ENCODE measurements at places on chromosomes 2 and 18.
A peak's percentile ranks its signal among the peaks of the same experiment; 100 is the strongest.

GRCh38 chr2:205681401-205682238, 681 bp upstream of the NRP2 start:
- no peak for DNase-seq

GRCh38 chr2:42696987-42697386, 66.9 kb downstream of the OXER1 start:
- DNase-seq = no peak

DNA sequence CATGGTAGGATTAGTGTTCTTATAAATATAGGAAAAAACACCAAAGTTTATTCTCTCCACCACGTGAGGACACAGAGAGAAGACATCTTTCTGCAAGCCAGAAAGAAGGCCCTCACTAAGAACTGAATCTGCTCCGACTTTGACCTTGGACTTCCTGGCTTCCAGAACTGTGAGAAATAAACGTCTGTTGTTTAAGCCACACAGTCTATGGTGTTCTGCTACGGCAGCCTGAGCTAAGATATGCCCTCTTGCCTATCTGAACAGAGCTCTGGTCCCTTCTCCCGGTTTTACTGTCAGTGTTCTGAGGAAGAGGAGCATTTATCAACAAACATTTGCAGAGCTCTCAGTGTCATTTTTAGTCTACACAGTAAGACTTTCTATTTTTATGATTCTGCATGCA, 131.3 kb downstream of the DOK6 start:
- DNase-seq = no peak

DNA sequence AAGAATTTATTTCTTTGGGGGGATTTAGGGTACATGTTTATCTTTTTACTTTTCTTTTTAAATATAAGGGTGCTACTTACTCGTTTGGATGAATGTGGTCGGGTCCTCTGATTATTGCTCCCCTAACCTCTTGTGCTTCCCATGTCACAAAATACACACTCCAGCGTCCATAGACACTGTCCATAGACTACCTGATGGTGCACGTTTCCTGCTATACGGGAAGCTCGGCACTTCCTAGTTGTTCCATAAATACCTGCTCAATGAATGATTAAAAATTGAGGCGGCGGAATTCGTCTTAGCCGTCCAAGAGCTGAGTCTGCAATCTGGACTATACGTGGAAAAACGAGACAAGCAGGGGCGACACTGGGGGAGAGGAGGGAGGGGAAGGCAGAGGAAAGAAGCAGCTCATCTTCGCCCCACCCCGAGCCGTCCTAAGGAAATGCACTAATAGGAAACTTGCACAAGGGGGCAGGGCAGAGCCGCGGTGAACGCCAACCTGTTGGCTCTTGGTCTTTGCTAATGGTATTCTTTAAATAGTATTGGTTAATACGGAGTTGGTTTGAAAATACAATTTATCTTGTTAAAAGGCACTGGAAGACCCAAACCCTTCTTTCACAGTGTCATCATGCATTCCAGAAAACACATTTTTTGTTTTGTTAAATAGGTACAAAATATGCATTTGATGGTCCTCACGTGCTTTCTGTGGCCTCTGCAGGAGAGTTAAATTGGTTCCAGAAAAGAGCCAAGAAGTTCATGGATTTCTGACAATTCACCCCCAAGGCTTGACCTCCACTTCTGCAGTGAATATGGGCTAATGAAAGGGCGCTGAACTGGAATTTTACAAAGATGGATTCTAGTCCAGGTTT, 73.0 kb upstream of the KCTD1 start:
- DNase-seq = no peak

DNA sequence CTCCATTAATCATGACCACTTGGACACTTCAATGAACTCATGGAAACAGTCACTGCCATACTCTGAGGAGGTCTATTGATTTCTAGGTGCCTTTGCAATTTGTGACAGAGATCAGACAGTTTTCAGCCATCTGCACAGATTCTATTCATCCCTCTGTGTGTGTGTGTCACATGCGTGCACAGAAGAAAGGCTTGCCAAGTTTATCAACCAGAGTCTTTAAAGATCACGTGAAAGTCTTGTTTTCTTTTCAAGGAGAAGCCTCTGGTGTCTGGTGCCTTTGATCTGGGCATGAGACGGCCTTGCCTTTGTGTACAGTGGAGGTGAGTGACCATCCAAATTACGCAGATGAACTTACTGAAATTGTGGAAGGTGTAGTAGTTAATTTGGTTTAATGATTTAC, 164.2 kb downstream of the VAPA start:
- DNase-seq = no peak

- no peak for DNase-seq
Observed at GRCh38 chr2:109217362-109218086, 88.5 kb downstream of the SH3RF3 start.

- no peak for DNase-seq
Observed at GRCh38 chr2:232374356-232374755, 4.2 kb upstream of the ALPP start.

DNA sequence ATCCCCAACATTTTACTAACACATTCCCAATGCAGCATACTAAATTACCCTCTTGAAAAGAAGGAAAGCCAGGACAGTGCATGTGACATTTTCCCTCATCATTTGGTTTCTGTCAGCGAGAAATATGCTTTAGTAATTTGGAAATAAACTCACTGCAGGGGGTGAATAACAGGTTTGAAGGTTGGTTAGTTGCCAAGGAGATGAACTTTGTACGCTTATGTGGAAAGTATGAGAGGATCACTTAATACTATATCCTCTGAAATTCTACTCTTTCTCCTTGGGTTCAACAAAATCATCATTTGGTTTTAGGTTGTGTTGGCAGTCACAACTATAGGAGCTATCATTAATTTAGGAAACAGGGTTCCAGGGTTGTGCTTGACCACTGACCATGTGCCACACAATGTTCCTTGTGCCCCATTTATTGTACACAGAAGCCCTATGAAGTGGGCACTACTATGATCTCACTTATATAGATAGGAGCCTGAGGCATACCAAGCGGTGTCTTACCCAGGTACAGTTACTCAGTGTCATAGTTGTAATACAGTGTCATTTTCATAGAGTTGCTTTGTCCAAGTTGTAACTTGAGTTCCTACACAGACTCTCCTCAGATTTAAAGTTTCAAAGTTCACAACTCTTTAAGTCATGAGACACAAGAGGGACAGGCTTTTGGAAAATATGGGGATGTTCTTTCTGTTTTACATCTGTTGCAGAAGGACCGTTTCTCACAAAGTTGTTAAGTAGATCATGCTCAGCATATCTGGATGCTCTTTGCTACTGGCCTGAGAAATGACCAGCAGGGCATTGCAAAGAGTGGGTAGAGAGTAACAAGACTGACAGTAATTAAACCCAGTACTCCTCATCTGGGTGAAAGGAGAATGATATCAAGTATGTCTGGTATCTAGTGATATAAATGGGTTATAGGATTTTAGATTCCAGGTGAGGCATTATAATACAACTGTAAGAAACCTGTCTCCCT, 91.8 kb downstream of the MAP4K4 start:
- no peak for DNase-seq

- no peak for DNase-seq
Observed at GRCh38 chr2:207937823-207938222, 87.5 kb downstream of the PLEKHM3 start.

- no peak for DNase-seq
Observed at GRCh38 chr2:73176205-73176880, 26.0 kb upstream of the NOTO start.

- no peak for DNase-seq
Observed at GRCh38 chr2:120210270-120210693, 12.9 kb downstream of the TMEM185B start.

- no peak for DNase-seq
Observed at GRCh38 chr2:182078988-182079602, 93.4 kb downstream of the PPP1R1C start.

GRCh38 chr2:231199219-231199618, 788 bp downstream of the ARMC9 start:
- DNase-seq = no peak

- no peak for DNase-seq
Observed at GRCh38 chr2:239644011-239644410, 243.2 kb upstream of the HDAC4 start.

DNA sequence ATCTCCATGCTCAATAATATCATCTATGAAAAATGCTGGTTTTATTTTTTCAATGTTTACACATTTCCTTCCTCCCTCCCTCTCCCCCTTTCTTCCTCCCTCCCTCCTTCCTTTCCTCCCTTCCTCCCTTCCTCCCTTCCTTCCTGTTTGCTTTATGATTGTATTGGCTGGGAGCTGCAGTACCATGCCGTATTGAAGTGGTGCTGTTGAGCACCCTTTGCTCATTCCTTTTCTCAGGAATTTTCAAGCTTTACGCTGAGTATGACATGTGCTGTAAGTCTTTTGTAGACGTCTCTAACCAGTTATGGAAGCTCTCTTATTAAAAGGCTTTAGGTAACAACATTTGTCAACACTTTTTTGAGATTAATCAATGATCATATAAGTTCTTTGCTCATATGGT, 100.4 kb downstream of the SNTG2 start:
- DNase-seq = no peak

DNA sequence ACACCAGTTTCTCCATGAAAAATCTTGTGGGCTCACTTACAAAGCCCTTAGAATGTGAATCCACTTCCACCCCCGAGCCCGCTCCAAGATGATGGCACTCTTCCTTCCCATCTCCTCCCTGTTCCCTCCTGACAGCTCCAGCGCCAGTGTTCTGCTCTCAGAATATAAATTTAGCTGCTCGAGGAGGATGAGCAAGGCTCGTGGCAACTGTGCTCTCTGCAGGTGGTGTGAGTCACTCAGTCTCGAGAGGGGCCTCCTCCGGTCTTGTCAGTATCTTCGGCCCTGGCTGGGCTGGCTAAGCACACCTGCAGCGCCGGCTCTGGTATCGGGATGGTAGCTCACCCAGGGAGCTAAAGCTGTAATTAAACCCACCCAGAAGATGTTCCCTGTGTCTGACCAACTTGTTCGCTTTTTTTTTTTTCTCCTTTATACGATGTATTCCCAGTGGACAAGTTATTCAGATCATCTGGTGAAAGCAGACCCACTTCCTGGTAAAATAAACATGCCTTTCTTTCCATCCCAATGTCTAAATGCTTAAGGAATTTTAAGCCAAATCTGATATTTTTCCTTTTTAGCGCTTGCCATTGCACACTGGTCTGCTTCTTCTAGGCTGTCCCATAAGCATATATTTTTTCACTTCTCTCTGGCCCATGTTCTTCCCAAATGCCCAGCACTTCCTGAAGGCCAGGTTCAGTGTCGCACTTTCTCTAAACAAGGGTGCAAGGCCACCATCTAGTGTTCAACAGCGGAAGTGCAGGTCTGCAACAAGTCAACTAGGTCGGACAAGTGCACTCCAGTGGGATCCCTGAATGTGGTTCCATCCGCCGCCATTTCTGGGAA, 31.4 kb upstream of the YPEL5 start:
- peak; percentile 64 for DNase-seq

DNA sequence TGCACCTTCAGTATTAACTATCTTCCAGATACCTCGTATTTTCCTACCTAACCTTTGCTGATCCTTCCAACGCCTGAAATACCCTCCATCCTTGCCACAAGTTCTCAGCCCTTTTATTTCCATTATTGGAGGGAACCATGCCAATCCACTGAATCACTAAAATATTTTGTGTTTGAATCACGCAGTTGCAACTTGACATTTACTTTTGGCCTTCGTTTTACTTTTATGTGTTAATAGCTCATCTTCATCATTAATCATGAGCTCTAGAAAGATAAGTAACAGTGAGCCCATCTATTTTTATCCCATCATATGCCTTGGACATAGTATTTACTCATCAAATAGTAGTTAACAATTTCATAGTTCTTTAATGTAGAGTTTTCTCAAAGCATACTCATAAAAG, 463.2 kb downstream of the THSD7B start:
- DNase-seq = no peak

- DNase-seq = no peak
Observed at GRCh38 chr2:65130664-65131175, 814 bp upstream of the RAB1A start.

DNA sequence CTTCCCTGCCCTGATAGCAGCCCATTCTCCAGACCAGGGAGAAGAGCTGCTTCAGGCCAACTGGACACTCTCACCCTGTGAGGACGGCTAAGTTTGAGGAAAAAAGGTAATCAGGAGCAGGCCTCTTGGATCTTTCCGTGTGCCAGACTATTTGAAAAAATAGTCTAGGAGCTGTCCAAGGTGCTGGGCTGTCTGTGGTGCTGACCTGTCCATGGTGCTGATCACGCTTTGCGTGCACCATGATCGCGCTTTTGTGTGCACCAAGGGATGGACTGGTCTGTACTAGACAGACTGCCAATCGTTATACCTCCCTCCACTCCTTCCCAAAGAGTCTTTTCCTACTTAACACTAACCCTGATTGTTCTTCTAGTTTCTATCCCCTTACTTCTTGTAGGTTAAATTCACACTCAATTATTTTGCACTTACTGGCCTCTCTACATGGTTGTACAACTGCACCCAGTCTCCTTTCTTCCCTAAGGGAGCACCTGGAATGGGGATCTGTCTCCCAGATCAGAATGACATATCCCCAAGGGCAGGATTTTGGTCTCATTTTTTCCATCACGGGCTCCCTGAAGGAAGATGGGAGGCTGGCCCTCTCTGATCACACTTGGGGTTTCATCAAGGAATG, 295.4 kb downstream of the CELF4 start:
- no peak for DNase-seq

DNA sequence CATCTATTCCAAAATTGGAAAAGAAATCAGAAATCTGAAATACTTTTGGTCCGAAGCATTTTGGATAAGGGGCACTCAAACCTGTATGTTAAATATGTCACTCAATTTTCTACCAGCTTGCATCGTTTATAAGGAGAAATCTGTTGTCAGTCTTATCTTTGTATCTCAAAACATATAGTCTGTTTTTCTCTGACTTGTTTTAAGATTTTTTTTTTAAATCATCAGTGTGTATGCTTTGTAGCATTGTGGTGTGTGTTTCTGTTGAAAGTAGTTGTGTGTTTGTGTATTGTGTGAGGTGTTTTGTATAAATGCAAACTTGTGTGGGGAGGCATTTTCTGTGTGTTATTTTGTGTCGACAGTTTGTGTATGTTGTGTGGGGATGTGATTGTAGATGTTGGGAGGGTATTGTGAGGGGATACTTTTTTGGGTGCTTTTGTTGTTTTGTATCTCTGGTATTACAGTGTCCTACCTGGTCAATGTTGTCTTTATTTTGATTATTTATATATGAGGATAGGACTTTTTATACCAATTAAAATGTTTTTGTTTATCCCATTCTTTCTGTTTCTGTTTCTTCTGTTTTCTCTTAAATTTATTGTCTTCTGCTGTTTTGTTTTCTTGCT, 30.9 kb downstream of the SMCHD1 start:
- no peak for DNase-seq

DNA sequence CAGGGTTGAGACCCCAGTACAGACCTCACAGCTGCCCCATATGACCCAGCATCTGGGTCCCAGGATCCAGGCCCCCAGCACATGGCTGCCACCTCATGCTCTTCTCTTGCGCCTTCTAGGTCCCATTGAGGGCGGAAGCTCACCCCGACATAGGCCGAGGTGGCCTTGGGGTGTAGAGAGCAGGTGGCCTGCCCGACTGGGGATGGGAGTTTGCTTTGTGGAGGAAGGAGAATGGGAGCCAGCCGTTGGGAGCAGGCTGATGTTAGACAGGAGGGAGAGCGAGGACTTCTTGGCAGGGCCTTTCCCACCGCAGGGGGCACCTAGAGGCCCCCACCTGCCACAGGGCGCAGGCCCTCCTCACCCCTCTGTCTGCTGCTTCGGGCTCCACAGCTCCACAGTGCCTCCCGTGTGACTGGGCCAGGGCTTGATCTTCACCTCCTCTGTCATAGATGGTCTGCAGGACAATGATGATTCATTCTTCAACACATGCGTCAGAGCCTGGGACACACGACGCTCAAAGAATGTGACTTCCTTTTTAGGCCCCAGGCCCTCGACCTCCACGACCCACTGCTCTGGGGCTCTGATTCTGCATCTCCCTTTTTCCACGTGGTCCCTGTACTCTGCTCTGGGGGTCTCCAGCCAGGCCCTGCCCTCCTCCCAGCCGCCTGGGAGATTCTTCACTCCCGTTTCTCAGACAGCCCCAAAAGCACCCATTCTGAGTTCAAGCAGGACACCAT, 86.6 kb upstream of the ODC1 start:
- no peak for DNase-seq
